ENCODE measurements at places on chromosomes 1 and 21. TPM values are rescaled to one million over a fixed set of nuclear protein-coding genes. Genes with fewer than 3 reads are reported as not detected.

The ANKRD65 gene
- total RNA-seq = 11.9 TPM

The CD1B gene
- total RNA-seq = not detected

The AADACL3 gene
- not detected for total RNA-seq

The PYHIN1 gene
- 0.44 TPM for total RNA-seq

The AMY1A gene
- total RNA-seq = not detected

The SLC2A5 gene
- total RNA-seq = 5.9 TPM

The PIGP gene
- 16.6 TPM for total RNA-seq

Data from esophagus mucosa (tissue), 1 donor.